ENCODE measurements at places on chromosomes 7 and 10.
A peak's percentile ranks its signal among the peaks of the same experiment; 100 is the strongest.

GRCh38 chr10:120506674-120507073, 49.6 kb downstream of the PLPP4 start:
- DNase-seq = no peak

DNA sequence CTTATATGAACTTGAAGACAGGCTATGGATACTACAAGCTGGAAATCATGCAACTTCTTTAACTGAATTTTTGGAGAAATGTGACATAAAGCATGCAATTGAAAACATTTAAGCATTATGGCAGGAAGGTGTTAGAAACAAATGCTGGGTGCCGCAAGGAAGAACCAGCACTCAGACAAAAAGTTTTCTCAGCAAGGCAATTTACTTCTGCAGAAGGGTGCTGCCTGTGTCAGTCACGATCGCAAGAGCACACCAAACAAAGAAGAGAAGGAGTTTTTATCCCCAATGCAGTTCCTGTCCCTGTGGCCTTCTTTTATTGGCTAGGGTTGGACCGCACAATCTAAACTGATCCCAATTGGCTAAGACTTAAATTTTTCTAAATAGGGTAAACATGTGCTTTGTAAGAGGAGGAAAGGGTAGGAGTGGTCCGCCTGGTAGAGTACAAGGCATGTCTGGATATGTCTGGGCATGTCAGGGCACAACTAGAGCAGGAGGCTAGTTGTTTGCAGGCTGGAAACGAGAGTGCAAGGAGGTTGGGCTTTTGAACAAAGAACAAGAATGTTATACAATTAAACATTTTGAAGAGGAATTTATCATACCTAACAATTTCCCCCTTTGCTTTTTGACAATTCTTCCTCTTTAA, 109.6 kb upstream of the FAM3C start:
- DNase-seq = no peak

DNA sequence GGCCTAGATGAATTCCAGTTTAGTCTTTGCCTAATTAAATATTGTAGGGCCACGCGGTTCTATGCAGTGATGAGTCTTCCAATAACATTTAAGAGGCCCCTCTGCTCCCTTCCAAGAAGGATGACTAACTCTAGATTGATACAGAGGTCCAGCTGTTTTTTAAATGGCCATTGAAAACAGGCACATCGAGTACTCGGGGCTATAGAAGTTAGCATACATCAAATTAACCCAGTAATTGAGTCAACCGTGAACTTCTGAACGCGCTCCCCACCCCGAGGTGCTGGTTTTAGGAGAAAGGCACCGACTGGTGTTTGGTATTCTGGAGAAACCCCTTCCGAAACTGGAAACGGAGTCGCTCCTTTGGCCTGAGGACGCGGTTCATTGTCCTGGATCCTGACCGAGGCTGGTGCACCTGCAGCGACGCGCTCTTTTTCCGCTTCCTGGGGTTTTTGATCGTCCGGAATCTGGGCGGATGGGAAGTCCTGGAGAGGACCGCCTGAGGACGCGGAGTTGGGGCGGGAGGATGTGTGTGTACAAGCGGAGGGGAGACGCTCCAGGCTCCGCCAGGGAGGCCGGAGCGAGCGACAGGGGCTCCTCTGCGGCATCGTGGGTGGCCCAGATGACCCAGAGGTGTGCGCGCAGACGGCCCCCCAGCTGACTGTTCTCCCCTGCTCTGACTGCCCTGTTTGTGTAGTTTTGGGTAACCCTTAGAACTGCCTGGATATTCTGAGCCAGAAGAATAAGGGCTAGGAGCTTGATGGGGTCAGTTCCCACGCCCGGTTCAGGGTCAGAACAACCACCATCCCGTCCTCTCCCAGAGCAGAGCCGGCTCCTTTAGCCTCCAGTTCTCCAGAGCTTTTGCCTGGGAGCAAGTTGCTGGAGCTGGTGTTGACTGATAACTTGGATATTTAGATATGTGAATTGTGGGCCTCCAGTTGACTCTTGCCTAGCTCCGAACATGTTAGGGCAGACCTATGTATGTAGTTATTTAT, 711 bp downstream of the FAM221A start:
- peak; percentile 58 for DNase-seq

DNA sequence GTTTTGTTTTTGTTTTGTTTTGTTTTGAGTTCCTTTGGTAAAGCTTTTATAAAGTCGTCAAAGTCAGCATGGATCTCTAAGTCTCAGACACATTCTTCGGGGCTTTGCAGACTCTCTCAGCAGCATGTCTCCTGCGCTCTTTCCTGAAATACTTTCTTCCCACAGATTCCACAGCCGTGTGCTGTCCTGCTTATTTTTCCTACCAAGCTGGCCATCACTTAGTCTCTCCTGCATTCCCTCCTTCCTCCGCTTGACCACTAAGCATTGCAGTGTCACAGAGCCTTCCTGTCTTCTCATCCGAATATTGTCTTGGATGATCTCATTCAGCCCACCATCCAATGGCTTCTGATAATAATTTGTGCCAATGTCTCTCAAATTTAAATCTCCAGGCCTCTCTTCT, 434.3 kb upstream of the C7orf33 start:
- no peak for DNase-seq

DNA sequence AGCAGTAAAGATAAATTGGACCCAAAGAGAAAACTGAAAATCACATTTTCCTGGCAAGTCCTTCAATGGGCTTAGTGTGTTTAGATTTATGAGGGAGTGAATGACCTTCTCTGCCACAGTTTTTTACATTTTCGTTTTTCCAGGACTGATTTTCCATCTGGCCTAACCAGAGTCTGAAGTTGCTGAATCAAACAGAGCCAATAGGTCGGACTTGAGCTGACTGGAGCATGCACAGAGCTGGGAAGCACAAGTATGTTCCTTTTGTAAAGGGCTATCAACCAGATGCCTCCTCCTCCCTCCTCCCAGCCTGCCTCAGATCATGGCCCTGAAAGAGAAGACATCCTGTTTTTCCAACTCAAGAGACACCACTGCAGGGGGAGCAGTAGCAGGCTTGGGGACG, 126.0 kb upstream of the ANKRD1 start:
- no peak for DNase-seq

- DNase-seq = no peak
Observed at GRCh38 chr7:81791568-81792518, 22.0 kb upstream of the HGF start.

DNA sequence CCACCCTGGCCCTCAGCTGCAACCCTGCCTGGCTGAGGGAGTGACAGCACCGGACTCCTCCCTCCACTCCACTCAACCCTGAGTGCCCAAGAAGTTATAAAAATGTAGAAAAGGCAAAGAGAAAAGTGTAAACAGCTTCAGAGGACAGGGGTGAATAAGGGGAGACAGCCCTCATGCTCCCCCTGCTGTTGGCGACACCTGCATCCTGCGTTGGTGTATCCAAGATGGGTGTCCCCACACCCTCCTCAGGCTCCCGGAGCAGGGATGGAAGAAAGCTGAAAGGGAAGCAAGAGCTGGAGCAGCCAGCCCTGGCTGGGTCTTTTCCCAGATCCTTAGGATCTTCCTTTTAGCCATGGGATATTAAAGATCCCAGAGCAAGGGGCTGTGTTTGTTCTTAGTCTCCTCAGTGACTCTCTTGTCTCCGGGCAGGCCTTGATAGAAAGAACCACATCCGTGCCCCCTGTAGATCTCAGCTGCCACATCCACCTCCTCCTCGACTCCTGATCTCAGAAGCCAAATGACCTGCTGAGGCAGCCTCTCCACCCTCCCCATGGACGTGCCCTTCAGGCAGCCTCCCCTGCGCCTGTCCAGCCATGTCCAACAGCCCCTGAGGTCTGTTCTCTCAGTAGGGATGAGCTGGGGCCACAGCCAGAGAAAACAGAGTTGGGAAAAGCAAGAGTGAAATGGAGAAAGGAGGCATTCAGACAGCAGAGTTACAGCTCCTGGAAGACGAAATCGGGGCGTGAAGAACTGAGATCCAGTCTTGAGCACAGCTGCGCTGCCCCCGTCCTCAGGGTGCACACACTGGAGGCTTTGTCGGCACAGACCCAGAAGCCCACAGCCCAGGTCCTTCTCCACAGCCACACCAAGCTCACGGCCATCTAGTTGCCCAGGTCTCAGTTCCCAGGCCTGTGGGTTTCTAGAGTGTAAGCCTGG, 6.8 kb downstream of the FAM131B start:
- DNase-seq = no peak
